ENCODE measurements at places on chromosomes 6 and 20.
A peak's percentile ranks its signal among the peaks of the same experiment; 100 is the strongest.

DNA sequence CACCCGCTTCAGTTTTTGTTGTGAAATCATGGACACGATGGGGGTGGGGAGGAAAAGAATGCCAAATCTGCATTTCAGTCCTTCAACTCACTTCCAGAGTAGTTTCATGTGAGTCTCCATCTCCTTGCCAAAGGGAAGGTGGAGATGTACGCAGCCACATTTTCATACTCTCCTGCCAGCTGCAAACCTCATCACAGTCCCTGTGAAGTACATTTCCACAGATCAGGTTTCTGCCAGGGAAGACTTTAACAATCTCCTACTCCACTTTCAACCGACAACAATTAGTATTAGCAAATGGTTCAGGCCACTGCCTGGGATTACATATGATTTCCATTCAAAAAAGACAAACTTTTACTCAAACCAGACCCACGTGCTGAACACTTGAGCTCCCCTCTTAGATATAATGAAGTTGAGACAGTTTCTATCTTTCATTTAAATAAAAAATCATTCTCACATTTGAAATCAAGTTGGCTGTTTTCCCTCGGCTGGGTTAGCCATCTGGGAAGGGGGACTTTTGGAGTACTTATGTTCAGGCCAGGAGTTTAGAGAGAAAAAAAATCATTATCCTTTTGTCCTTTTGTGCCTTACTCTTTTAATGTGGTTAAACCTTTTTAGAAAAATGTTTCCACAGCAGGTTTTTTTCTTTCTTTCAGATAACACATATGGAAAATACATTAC is 51.0 kb upstream of the CEP162 start:
- no peak for DNase-seq

DNA sequence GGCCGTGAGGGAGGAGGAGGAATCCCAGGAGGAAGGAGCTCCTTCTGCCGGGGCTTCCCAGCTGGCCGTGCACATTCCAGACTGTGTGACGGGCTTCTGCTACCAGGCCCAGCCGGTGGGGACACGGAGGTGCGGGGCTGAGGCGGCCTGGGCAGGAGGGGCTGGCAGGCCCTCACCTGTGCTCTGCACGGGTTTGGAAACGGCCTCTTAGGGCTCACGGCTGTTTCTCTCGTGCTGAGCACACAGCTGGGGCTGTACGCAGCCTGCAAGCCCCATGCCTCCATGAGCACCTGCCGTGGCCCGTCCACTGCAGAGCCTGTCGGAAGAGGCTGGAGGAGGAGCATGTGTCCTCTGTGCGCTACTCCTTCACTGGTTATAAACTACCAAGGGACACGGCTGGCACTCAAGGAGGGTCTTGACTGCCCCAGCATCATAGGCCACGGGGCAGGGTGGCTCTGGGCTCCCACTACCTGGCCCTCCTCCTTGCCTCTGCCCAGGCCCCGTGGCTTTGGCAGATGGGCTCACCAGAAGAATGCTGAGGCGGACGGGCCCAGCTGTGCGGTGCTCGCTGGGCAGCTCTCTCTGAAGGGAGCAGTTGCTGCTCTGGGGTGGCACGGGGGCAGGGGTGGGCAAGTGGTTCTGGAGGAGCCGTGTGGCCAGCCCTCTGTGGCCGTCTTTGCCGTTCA is 15.8 kb downstream of the NPEPL1 start:
- peak; percentile 66 for DNase-seq

GRCh38 chr20:19793716-19794115 is 35.7 kb downstream of the RIN2 start:
- no peak for DNase-seq

- DNase-seq = no peak
These were observed 7.5 kb downstream of the SNAI1 start for GRCh38 chr20:49990271-49990720.

DNA sequence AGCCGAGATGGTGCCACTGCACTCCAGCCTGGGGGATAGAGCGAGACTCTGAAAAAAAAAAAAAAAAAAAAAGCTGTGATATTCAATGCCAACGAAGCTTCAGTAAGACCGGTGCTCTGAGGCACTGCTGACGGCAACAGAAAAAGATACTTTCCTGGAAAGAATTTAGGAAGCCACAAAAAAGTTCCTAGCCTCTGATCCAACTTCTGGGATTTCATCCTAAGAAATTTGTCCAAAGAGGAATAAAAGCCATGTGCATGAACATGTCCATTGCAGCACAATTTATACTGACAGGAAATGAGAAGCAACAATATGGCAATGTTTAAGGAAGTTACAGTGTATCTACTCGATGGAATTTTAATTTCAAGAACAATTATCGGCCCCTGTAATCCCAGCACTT is 24.5 kb upstream of the CARMIL1 start:
- DNase-seq = no peak

- DNase-seq = no peak
These were observed 20.2 kb downstream of the NTSR1 start for GRCh38 chr20:62728781-62729300.

DNA sequence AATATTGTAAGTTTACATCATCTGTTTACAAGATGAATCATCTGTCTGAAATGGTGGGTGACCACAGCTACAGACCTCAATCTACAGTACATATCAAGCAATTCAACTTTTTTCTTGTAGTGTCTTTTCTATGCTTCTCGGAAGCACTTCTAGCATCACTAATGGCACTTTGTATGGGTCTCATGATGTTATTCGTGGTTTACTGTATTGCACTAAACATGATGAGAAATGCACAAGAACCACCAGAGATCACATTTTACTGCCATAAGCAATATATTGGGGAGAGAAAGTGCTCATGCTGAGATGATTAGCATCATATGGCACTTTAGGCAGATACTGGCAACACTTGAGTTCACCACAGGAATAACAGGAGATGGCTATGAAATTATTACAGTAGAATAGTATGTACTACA is 15.4 kb upstream of the BTBD3 start:
- no peak for DNase-seq

GRCh38 chr6:74458536-74458935 is 747.3 kb downstream of the COL12A1 start:
- no peak for DNase-seq

DNA sequence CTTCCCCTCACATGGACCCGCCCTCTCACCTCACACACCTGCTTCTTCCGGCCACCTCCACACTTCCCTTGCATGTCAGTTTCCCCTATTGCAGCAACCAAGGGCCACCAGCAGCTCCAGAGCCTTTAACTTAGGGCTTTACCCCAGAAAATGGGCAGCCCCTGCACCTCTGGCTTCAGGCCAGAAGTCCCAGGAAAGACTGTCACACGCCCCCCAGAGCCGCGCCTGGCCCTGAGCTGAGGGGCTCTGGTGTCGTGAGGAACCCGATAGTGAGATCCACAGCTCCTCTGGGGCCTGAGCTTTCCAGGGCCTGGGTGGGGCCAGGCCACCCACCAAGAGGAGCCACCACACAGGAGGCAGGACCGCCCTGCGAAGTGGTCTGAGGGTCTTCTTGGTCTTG is 182.4 kb downstream of the DLL1 start:
- DNase-seq = peak; percentile 45

DNA sequence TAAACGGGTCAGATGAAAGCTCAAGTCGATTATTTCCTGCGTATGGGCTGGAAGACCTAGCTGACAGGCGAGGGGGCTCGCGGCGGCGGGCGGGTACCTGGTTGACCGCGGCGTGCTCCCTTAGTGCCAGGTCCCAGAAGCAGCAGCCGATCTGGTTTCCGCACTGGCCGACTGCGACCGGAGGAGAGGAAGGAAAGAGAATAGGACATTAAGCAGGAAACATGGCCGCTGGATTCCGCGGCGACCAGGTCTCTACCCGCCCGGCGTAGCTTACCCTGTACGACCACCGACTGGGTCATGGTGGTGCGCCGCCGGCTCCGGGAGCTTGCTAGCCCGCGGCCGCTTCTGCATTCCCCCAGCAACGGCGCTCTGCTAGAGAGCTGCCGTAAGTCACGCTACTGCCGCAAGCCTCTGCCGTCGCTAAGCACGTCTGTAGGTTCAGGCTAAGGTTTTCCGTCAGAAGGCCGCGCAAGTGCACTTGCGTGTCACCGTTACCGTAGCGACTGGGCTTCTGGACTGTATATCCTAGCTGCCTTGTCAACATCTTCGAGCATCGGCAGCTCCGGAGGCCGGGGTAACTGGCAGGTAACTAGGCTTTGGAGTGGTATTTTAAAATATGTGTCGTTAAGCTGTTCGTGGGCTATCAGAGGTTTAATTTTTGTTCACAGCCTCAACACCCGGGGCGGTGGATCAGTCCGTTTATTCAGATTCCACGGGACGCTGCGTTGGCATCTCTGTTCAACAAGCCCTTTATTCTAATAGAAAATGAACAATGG is at the start of the genes FAM229B and TUBE1:
Gene FAM229B (plus strand): TSS at position 456 of the 776 bp plus-strand sequence. CDS start 11,693 bp downstream, outside the sequence.
Gene TUBE1 (minus strand): TSS at position 347 of the 776 bp plus-strand sequence. CDS start 48 bp downstream, at position 299.
- DNase-seq = peak; percentile 89

GRCh38 chr20:47335251-47336128 is 21.0 kb downstream of the ZMYND8 start:
- DNase-seq = no peak

DNA sequence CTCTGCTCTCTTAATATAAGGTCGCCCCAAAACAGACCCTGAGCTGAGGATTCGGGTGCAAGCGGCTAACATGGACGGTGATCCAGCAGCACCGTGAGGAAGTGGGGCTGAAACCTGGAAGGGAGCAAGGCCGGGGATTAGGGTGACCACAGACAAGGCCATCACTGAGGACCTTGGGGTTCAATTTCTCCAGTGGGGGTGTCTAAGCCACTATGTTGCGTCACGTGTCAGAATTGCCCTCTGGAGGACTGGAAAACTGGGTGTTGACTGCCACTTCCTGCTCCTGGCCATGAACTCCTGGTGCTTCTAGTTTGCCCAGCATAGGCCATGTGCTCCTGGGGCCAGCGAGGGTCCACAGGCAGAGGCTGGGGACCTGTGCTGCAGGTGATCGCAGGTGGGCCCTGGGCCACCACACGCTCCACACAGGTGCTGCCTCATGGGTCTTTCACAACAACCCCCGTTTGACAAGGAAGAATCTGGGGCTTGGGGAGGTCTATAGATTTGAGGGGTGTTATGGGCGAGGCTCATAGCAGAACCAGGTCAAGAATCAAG is 101.9 kb downstream of the CDH26 start:
- DNase-seq = no peak

DNA sequence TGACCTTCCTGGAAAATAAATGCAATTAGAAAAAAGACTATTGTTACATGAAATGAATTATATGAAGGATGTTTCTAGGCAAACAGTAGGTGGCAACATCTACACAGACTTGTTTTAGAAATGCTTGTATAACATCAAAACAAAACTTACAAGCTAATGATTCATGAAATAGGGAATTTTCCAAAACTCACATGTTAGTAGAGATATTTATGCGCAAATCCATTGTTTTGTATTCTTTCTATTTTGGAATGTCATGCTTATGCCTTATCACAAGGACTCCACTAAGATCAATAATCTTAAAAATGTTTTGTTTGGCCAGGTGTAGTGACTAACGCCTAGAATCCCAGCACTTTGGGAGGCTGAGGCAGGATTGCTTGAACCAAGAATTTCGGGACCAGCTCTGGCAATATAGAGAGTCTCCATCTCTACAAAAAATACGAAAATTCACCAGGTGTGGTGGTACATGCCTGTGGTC is 32.3 kb upstream of the LGSN start:
- DNase-seq = no peak

DNA sequence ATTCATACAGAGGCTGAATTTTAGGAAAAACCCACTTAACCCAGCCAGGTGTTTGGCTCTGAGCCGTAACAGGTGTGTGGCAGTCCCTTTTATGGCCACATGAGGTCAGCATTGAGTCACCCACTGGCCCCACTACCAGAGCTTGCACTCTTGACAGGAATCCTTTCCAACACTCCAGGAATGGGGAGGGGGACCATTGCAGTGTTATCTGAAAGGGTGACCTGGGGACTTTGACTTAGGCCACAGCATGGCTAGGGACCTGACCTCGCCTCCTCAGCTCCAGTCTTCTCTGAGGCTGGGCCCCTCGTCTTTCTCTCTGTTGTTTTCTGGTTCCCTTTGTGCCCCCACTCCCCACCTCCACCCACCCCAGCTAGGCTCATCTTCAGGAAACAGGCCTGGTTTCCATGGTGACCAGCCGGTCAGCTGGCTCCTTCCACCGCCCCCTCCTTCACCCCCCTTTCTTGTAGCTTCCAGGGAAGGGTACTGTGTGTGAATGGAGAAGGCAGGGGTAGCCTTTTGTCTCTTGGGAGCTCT is 2.1 kb upstream of the TMEM151B start:
- no peak for DNase-seq

DNA sequence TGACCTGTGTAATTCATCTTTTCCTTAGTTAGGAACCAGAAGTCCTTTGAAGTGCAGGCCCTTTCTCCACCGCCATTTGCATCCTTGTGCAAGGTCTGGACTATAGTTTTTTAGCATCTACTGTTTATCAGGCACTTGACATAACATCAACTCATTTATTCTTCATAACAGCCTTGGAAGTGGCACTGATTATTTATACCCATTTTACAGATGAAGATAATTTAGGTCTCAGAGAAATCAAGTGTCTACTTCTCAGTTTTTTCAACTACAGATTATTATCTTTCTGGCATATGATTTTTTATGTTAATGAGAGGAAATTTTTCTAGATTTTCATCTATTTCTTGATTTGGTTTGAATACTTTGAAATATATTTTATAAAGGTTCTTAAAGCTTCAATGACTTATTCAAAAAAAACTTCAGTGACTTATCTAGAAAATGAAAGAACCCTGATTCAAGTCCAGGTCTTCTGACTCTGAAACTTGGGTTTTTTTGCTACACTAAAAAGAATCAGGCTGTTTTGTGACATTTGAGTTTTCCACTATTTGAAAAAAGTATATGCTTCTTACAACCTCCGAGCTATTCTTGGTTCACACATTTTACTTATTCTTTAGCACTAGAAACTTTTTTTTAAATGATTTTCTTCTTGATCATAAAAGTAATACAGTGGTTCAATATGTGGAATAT is 3.1 kb upstream of the UBE2J1 start:
- no peak for DNase-seq

- DNase-seq = peak; percentile 60
These were observed 25.5 kb downstream of the NPEPL1 start for GRCh38 chr20:58718121-58718563.

GRCh38 chr20:22729180-22729579 is 144.8 kb upstream of the FOXA2 start:
- DNase-seq = no peak

GRCh38 chr20:47735412-47736400 is 49.6 kb downstream of the SULF2 start:
- no peak for DNase-seq

DNA sequence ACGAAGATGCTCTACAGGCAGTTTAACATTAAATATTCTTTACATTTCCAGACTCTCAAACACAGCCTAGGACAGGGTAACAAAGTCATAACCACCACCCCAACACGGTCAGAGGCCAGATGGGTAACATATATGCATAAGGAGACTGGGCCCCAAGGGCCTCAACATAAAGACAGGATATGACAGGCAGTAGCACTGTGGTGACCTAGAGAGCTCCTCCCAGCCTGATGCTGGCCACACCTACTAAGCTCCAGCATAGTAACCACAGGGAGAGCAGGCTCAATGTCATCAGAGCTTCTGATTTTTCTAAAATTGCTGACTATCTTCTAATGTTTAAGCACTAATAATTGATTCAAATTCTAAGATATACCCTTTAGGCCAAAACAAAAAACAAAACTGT is 21.7 kb downstream of the SMLR1 start:
- DNase-seq = no peak

DNA sequence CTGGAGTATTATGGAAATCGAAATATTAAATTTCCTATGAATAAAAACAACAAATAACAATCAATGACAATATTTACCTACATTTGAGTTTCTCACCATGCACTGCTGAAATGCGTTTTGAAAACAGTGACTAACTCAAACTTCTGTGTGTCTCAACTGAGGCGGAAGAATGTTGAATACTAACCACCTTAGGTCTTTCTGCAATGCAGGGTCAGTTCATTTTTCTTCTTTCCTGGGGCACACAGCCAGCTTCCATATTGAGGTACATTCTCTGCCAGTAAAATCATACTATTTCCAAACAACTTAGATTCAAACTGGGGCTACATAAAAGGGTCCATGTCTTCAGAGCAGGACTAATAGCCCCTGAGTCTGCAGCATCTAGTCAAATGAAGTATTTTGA is 310.1 kb downstream of the UTRN start:
- DNase-seq = no peak

Measured in type B pancreatic cell (in vitro differentiated cells).